ENCODE measurements at places on chromosomes 4 and X.

DNA sequence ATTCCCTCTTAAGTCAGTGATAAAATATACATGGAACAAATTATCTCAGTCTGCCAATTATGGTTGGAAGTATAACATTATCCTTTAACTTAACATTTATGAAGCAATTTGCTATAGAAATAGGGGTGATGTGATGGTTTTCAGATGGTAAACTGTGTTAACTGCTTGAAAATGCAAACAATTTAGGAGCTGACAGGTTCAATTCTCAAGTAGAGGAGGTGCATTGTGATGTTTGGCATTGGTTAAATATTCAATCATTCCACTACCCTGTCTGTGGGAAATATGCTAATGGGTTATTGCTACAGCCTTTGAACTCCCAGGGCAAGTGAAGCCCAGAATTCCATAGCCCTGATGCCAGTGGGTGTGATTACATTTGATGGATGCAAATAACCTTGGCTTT lies 243.4 kb upstream of the GK2 start:
- no peak for DNase-seq

DNA sequence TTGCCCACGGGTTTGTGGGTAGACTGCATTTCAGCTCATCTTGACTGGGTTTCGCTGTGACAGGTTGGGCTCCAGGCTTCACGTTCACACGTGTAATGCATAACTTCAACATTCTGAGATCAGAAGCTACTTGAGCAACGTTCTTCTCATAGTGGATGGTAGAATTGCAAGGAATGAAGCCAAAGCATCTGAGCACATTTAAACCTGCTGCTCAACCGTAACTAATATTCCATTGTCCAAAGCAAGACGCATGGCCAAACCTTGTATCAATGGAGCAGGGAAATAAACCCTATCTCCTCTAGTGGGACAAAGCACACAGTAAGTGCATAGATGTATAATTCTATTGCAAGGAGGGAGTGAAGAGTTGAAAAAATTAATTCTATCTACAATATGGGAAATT lies 86.5 kb upstream of the PTCHD1 start:
- DNase-seq, result no peak

GRCh38 chrX:52422884-52423283 lies 54.1 kb downstream of the XAGE2 start:
- no peak for DNase-seq

DNA sequence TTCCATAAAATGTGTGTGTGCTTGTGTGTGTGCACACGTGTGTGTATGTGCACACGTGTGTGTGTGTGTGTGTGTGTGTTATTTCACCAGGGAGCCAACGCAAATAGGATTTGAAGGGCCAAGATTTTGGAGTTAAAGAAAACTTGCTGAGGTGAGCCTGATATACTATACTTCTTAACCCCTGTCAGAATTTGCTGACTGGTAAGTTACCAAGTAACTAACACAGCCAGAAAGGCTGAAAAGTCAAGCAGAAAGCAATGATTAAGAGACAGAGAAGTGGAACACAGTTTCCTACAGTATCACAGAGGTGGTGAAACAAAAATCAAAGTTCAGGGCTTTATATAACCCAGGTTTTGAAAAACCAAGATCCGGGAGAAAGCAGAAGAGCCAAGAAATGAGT lies 47.6 kb downstream of the GABRA3 start:
- DNase-seq, result no peak

DNA sequence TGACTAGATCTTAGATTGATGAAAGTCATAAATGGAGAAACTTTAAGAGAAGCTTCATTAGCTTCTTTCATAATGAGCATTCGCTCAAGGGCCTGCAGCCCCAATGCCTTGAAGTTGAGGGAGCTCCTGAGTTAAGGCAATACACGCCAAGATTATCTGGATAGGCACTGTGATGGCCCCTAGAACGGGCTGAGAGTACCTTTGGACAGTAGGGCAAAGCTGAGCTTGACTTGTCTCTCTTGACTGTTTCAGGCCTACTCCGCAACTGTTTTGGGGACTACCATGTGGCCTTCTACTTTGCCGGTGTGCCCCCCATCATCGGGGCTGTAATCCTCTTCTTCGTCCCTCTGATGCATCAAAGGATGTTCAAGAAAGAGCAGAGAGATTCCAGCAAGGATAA lies 83.3 kb downstream of the RLIM start:
- no peak for DNase-seq

GRCh38 chr4:145186729-145187128 lies 6.3 kb upstream of the OTUD4 start:
- DNase-seq, result no peak

DNA sequence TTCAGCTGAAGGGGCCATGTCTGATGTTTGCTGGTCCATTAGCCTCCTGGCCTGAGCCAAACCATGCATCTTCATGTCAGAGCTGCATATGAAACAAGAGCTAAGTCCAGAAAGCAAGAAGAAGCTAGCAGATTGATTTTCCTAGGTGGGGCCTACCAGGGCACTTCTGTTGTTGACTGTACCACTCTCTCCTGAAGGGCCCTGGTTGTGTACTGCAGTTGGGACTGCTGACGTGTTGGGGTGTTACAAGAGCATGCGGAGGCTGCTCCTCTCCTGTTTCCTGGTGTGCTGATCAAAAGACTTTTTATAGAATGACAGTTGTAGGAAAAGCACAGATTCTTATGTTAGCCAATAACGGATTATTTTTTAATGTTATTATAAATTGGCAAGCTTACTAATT lies 145.1 kb downstream of the TBL1X start:
- no peak for DNase-seq

- DNase-seq, result no peak
These were observed 263.4 kb downstream of the GRIA3 start for GRCh38 chrX:123447506-123447905.

DNA sequence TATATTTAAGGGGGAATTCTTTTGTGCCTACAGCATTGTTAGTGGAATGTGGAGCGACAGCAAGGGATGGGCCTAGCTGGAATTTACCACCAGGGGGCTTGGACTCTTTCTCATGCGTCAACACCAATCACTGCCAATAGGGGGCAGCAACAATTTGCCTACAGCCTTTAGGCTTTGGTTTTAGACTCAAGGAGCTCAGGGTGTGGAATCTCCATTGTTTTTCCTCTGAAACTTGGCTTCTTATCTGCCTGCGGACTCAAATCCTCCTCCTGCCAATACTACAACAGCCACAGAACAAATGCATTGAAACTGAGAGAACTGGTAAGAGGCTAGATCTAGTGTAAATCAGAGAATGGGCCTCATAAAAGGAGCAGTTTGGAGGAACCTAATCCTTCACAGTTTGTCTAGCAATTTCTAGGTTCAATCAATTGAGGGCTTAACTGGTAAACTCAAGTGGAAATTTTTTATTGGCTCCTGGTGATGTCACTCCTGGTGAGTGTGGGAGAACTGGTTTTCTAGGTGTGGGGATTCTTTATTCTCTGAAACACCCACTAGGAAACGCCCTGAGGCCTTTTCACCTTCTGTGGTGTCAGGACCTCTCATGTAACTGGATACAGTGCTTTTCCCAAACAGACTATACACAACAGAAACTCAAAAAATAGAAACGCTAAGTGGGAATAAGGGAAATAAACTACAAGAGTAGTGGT lies 27.9 kb upstream of the TMSB4X start:
- peak; percentile 32 for DNase-seq

- no peak for DNase-seq
These were observed 42.4 kb downstream of the EVC start for GRCh38 chr4:5753366-5753765.

DNA sequence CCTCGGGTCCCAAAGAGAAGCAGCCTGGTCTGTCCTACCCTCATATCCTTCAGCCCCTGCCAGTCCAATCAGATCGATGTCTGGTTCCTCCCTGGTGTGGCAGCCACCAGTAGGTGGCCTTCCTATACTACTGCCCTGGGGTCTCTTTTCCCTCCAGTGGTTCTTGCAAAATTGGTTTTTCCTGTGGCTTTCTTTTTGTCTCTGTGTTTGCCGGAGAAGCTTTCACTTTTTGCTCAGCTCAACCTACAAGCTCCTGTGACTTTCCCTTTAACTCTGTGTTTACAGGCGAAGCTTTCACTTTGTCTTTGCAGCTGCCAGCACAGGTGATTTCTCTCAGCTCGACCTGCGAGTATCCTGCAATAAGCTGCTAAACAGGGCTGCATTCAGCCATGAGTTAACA lies 46.8 kb downstream of the UGT2A3 start:
- no peak for DNase-seq

GRCh38 chr4:73945140-73945539 lies 36.7 kb downstream of the PF4 start:
- no peak for DNase-seq

GRCh38 chrX:8284131-8284530 lies 113.1 kb upstream of the VCX2 start:
- no peak for DNase-seq

GRCh38 chrX:63475200-63475599 lies 124.1 kb upstream of the SPIN4 start:
- DNase-seq, result no peak

DNA sequence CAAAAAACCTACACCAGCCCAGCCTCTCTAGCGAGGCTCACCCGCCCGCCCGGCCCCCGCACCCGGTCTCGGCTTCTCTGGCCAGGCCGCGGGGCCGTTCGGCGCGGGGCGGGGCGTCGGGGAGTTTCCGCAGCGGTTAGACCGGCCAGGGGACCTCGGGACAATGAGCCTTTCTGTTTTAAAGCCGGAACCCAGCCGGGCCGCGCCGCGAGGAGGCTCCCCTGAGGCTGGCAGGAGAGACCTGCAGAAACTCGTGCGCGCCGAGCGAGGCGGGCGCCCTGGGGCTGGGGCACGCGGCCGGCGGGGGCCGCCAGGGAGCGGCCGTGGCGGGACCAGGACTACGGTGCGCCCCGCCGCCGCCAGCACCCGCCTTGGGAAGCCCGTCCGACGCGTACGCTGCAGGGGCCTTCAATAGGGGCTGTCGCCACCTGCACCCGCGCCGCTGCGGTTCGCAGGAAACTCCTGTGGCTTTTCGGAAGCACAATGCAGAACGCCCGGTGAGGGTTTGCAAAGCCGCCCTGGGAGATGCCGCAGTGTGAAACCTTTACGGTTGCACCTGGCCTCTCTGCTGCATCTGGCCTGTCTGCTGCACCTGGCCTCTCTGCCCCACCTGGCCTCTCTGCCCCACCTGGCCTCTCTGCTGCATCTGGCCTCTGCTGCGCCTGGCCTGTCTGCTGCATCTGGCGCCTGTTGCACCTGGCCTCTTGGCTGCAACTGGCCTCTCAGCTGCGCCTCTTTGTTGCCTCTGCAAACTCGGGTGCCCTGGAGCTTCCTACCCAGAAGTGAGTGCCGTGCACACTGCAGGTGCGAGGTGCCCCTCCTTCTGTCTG lies 63.9 kb downstream of the TRAPPC11 start:
- DNase-seq, result no peak

DNA sequence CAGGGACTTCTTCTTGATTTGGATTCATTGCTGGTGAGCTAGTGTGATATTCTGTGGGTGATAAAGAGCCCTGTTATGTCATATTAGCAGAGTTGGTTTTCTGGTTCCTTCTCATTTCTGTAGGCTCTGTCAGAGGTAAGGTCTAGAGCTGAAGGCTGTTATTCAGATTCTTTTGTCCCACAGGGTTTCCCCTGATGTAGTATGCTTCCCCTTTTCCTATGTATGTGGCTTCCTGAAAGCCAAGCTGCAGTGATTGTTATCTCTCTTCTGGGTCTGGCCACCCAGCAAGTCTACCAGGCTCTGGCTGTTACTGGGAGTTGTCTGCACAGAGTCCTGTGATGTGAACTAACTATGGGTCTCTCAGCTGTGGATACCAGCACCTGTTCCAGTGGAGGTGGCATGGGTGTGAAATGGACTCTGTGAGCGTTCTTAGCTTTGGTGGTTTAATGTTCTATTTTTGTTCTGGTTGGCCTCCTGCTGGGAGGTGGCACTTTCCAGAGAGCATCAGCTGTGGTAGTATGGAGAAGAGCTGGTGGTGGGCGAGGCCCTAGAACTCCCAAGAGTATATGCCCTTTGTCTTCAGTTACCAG lies 373.7 kb downstream of the AR start:
- no peak for DNase-seq

DNA sequence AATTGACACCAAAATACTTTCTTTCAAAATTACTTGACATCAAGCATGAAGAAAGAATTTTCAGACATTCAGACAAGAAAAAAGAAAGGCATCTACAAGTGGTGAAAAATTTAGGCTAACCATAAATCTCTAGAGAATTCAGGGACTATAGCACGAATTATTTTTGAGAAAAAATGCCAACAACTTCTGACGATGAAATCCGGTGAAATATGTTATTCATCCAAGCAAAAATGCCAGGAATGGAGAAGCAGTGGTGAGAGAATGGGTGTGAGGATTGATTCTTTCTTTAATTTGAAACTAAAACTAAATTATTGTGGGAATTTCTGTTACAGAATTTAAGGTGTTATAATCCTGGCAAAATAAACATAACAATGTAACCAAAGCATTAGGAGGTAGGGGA lies 69.4 kb upstream of the SORBS2 start:
- no peak for DNase-seq

GRCh38 chrX:154967603-154968002 lies 54.9 kb downstream of the F8 start:
- no peak for DNase-seq

- DNase-seq, result no peak
These were observed 95.4 kb downstream of the SHOX start for GRCh38 chrX:725971-726370.

- DNase-seq, result no peak
These were observed 499 bp downstream of the CYP2U1 start for GRCh38 chr4:107931775-107932321.

DNA sequence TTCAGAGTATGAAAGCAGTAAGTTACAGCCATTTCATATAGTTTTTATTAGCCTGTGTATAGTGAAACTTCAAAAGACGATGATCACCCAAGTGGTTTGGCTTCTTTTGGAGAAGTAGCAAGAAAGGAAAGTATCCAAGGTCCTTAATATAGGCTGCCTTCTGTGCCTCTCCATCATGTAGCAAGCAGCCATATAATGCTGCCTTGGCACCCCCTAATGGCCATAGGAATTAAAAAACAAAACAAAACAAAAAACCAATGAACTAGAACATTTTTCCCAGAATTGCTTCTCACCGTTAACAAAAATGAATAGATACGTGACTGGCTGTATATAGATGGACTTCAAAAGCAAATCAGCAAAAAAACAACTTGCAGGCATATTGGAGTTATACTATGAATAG lies 18.9 kb downstream of the LAMP2 start:
- DNase-seq, result no peak

GRCh38 chrX:146707781-146708180 lies 101.8 kb upstream of the CXorf51B start:
- no peak for DNase-seq

Measured in activated naive CD8-positive, alpha-beta T cell treated with anti-CD3 and anti-CD28 coated beads, Interleukin-2, amount 50 U/mL, for 16 hours (primary cell).